OCI-LY7 (cell line): ENCODE measurements at places on chromosomes 12 and 14.

- peak; percentile 41 for DNase-seq
These were observed 1.4 kb downstream of the HECTD4 start for GRCh38 chr12:112380663-112381405.

DNA sequence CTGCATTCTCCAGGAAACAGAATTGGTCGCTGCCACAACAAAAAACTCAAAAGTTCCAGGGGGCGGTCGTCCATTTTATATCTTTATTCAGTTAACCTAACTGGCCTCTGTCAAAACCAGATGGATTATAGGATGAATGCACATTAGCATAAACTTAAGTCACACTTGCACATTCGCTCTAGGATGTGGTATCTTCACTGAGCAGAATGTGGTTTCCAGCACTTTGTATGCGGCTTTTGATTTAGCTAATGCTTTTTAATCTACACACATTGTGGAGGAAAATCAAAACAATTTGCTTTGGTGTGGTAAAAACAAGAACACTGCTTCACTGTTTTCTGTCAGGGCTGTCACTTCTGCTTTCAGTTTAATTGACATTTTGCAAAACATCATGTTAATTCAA lies 4.5 kb downstream of the TAS2R50 start:
- no peak for DNase-seq

- no peak for DNase-seq
These were observed 47.4 kb upstream of the DYRK2 start for GRCh38 chr12:67601126-67601525.

- DNase-seq = no peak
These were observed 3.4 kb downstream of the NOC4L start for GRCh38 chr12:132147423-132148367.

GRCh38 chr12:1019283-1019682 lies 28.3 kb downstream of the ERC1 start:
- DNase-seq = no peak

DNA sequence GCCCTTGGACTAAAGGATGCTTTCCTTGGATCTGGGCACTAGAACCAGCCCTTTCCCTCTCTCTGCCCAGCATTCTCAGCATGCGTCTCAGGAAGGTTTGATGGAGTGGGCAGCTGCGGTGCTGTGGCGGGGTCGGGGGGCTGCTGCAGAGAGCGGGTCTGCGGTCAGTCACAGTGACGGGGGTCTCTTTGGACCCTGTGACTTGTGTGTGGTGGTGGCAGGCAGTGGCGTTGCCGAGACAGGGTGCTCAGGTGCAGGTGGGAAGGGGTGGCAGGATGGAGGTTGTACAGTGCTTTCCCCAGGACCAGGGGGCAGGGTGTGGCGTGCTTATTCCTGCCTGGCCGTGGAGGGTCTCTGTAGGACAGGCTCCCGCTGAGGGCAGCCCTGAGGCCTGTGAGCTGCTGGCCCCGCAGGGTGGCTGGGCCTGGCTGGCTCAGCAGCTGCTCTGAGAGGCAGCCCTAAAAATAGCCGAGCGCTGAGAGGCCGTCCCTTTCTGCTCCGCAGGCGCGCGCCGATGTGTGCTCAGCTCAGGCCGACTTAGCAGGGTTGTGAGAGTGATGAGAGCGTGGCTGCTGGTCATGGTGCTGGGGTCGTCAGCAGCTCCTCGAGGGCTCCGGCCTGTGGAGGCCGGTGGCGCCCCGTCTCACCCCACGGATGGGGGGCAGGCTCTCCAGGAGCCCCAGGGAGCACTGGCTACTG lies 9.7 kb downstream of the PACS2 start:
- DNase-seq = no peak

DNA sequence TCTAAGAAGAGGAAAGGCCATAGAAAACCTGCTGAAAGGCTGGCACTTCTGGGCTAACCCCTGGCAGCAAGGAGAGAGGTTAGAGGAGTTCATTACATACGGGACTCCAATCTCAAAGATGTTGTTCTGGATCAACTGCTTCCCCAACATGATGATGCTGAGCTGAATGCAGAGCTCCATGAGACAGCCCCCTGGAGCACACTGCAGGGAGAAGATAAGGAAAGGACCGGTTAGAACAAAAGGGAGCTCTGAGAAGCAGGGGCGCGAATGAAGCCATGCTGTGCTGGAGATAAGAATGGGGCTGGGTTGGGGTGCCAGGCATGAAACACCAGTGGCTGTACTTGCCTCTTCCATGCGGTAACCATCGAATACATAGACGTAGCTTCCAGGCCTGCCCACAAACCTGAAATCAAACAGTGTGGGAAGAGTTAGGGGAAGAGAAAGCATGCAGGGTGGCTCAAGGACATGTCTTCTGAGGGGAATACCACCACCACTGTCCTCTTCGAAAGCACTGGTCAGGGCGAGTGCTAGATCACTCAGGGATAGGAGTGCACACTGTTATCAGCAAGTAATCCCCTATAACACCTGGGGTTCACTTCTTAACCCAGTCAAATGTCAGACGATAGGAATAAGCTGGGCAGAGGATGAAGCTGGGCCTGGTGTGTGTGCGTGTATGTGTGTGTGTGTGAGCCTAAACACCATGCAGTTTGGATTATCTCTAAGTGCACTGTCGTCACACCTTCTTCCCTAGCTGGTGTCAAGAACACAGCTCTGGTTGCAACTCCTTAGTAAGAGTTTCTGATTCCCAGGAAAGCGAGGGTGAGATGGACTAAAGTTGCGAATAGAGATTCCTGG lies 180.9 kb downstream of the NTF3 start:
- DNase-seq = no peak

- no peak for DNase-seq
These were observed 3.1 kb downstream of the FAM222A start for GRCh38 chr12:109716512-109717389.

GRCh38 chr12:108305991-108306501 lies 33.1 kb downstream of the CMKLR1 start:
- no peak for DNase-seq

DNA sequence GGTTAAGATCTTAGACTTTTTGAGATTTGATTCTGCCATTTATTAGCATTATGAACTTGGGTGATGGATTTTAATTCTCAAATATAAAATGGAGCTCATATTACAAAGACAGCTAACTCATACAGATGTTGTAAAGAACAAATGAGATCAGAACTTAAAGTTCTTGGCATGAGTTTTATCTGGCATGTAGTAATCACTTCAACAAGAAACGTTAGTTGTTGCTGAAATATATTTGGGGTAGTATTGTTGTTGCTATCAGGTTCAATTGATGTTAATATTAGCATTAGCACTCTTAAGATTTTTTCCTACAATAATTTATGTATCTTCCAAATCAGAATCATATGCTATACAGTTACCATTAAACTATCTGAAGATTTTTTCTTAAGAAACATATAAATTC lies 71.0 kb downstream of the SLC6A15 start:
- no peak for DNase-seq

- no peak for DNase-seq
These were observed 20.2 kb downstream of the CCDC177 start for GRCh38 chr14:69554500-69554899.

GRCh38 chr12:50839042-50839441 lies 3.7 kb upstream of the TMPRSS12 start:
- DNase-seq = no peak

DNA sequence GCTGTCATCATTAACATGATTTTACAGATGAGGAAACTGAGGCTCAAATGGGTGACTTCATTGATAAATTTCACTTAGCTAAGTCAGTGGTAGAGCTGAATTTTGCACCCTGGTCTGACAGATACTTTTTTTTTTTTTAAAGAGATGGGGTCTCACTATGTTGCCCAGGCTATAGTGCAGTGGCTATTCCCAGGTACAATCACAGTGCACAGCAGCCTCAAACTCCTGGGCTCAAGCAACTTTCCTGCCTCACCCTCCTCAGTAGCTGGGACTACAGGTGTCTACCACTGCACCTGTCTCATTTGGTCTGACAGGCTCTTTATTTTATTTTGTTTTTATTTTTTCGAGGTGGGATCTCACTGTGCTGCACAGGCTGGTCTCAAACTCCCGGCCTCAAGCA lies 24.2 kb upstream of the CORO1C start:
- DNase-seq = no peak

- DNase-seq = no peak
These were observed 269.5 kb downstream of the ACSS3 start for GRCh38 chr12:81347404-81347803.

DNA sequence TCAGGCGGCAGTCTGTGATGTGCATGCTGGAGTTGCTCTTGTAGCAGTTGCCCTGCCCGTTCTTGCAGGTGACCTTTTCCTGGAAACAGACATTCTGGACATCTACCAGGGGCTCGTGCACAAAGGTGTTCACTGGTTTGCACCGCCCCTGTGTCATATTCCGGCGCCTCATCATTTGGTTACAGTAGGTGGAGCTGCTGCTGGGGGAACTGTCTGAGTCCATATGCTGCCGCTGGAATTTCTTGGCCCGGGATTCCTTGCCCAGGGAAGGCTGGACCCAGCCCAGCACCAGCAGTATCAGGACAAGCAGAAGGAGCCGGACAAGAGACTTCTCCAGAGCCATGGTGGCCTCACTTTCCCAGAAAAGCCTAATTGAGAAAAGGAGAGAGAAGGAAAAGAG lies 918 bp downstream of the RNASE1 start:
- no peak for DNase-seq

GRCh38 chr12:26855337-26855736 lies 22.3 kb upstream of the ITPR2 start:
- DNase-seq = no peak

DNA sequence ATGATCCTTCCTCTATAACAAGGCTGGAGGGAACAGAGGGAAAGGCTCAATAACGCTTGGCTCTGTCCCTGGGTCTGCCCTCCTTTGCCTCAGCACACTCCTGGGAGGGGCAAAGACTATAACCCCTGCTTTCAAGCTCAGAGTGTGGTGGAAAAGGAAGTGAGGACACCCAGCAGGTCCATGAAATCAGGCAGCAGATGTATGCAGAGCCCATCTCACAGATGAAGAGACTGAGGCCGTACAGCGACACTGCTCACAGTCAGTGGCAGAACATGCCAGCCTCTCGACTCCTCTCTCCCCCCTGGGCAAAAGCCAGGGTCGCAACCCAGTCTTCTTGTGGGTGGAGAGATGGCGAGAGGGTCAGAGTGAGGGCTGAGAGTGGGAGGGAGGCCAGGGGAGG lies 39.8 kb downstream of the SLC6A12 start:
- DNase-seq = no peak

DNA sequence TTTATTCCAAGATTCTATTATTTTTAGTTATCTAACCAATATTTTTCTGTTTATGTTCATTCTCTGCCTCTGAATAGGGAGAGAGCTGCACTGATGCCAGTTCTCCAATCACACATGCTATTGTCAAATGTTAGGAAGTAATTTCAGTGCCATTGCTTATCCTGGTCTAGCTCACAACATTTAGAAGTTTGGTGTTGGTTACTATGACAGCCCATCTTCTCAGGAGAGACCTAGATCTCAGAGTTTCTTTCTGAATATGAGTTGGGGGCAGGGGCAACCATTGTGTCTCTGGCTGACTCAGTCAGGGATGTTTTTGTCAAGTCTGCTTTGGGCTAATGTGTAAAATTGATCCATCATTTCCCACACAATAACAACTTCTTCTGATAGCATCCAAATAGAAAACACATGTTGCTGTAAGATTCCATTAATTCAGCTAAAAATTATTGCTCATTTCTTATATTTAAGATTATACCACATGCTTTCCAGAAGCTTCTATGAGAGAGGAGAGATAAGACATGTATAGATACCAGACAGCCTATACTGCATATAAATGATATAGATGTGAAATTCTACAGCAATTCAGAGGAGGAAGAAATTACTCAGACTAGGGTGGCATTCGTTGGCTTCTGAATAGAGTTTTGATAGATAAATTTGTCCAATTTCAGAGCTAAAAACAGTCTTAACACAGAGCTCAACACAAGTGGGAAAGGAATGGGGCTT lies 64.8 kb downstream of the DACT1 start:
- DNase-seq = no peak

DNA sequence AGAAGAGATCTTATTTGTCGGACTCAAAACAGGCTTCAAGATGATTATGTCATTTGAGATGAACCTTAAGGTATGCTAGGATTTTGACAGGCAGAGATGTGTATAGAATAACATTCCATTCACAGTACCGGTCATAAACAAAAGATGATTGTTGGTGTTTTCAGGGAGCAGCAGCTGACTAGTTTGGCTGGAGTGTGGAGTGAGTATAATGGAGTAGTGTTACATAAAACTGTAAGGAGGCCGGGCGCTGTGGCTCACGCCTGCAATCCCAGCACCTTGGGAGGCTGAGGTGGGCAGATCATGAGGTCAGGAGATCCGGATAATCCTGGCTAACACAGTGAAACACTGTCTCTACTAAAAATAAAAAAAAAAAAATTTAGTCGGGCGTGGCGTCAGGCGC lies 23.9 kb downstream of the SERPINA10 start:
- no peak for DNase-seq

DNA sequence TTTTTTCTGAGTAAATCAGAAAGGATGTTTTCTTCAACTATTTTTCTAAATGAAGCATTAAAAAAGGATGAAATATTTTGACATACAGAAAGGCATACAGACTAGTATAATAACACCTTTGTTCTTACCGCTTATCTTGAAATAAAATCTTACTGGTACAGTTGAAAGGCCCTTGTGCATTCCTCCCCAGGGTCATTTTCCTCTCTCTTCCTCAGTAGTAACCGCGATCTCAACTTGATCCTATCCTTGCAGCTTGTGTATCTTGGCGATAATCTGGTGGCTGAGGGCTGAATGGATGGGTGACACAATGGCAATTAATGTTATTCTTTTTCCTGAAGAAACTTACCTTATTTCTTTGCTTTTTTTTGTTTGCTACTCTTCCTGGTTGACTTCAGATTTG lies 18.5 kb downstream of the GAS2L3 start:
- no peak for DNase-seq

- no peak for DNase-seq
These were observed 9.3 kb upstream of the USP15 start for GRCh38 chr12:62250671-62251608.

GRCh38 chr12:78229591-78230101 lies 399.0 kb downstream of the NAV3 start:
- DNase-seq = peak; percentile 60

- no peak for DNase-seq
These were observed 6.3 kb upstream of the OR4E2 start for GRCh38 chr14:21647380-21647779.

GRCh38 chr12:90826036-90826435 lies 128.9 kb downstream of the CCER1 start:
- no peak for DNase-seq

DNA sequence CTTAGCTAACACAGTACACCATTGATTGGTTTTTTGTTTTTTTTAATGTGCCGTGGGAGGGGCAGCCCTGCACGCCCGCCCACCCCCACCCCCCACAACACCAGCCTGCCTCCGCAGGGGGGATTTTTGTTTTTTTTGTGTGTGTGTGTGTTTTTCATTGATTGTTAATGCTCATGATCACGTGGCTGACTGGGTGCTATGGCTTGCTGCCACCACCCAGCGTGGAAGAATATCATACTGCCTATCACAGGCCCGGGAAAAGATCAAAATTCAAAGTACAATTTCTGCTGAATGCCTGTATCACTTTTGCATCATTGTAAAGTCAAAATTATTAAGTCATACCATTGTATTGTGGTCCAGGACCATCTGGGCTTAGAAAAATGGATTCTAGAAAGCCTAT lies 8.3 kb downstream of the RESF1 start:
- DNase-seq = no peak
